ENCODE measurements at places on chromosomes 2 and 18. TPM values are rescaled to one million over a fixed set of nuclear protein-coding genes. Genes with fewer than 3 reads are reported as not detected.

DNA sequence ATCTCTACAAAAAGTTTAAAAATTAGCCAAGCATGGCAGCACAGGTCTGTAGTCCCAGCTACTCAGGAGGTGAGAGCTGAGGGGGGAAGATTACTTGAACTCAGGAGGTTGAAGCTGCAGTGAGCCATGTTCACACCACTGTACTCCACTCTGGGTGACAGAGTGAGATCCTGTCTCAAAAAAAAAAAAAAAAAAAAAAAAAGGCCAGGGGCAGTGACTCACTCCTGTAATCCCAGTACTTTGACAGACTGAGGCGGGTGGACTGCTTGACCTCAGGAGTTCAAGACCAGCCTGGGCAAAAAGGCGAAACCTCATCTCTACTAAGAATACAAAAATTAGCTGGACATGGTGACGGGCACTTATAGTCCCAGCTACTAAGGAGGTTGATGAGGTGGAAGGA, 37.0 kb downstream of the PUM2 start:
- DNase-seq = no peak

- no peak for DNase-seq
These were observed 2.7 kb upstream of the USP14 start for GRCh38 chr18:155688-156087.

GRCh38 chr2:183341057-183341456, 216.8 kb downstream of the NUP35 start:
- no peak for DNase-seq

The GPR55 gene
- total RNA-seq = 2.5 TPM
